ENCODE measurements at places on chromosomes 6 and 20.

DNA sequence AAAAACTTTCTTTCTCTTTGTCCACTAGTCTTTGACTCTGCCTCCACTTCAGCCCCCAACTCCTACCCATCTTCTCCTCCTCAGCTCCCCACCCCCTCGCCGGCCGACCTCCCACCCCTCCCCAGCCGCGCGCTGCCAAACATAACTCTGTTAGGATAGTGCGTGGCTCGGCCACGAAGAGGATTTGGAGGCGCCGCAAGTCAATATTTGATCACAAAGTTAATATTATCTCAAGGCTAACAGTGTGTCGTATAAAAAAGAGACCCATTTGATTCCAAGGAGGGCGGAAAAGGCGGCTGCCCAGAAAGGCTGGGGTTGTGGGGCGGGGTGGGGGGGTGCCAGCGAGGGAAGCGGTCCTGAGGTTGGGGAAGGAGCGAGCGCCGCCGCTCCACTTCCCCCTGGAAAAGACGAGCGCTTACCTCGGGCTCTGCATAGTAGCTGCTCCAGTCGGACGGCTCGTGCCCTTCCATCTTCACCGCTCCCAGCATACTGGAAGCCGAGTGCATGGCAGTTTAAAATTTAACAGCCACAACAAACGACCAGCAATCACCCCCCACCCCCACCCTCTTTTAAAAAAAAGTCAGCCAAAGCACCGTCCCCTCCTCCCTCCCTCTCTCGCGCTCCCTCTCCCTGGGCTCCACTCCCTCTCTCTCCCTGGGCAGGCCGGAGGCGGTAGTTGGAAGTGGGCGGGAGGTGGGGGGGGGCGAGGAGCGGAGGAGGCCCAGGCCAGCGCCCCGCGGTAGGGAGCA, 425 bp downstream of the FOXA2 start:
- DNase-seq: no peak

DNA sequence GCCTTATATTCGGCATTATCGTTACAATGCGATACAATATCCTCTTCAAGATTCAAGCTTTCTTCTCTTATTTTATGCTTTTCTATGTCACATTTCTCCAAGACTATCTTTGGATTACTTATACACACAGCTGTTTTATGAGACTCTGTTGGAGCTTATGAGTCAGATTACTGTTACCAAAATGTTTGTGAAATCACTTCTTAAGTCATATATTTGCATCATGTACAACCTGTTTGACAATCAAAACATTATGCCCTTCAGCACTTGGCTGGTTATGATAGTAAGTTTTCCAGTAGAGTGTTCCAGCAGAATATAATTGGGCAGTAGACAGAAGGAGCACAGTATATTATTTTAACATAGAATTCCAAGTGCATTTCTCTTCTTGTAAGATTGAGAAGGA, 35.2 kb downstream of the BMP6 start:
- DNase-seq: no peak

DNA sequence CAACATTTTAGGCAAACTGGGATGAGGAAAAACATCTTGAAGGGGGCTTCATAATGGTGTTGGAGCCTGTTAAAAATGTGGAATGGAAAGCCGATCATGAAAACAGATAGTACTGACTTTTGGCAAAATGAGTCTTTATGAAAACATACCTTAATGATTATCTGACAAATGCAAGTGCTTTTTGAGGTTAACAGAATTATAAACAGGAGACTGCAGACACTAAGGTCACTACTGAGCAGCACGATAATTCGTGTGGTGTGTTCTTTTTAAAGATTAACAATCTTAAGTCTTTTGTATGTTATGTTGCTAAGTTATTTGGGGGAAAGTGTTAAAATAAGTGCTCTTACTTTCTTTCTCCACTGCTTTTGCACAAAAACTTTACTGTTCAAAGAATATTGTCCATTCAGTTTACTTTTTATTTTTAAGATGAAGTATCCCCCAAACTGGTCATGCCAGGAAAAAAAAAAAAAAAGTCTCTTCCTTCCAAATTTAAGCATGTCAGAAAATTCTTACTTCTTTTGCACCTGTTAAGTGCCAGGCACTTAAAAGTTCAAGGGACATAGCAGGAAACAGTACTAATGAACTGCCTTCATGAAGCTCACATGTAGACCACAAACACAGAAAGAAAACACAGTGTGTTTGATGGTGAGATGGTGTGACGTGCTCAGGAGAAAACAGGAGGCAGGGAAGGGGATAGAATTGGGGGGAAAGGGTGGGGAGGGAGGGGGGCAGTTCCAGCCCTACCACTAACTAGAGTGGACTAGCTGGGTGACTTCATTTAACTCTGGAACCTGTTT, 73.2 kb downstream of the CDYL start:
- DNase-seq: no peak

DNA sequence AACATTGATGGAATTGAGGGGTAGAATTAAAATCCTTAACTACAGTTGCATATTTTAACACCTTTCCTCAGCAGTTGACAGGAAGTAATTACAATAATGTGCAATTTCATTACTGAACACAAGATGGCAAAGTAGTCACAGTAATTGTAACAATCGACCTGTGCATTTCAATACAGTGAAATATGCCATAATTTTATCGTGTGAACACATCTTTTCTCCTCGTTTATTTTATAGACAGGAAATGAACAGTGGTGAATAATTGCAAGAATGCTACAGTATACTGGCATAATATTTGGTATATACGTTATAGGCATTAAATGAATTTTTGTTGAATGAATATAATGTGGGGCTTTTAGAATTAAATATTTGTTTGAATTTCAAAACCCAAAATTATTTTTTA, 25.0 kb downstream of the CYB5R4 start:
- DNase-seq: peak; percentile 29
